NCI-H460 (cell line): ENCODE measurements at places on chromosomes 12 and 14. TPM values are rescaled to one million over a fixed set of nuclear protein-coding genes. Genes with fewer than 3 reads are reported as not detected.

DNA sequence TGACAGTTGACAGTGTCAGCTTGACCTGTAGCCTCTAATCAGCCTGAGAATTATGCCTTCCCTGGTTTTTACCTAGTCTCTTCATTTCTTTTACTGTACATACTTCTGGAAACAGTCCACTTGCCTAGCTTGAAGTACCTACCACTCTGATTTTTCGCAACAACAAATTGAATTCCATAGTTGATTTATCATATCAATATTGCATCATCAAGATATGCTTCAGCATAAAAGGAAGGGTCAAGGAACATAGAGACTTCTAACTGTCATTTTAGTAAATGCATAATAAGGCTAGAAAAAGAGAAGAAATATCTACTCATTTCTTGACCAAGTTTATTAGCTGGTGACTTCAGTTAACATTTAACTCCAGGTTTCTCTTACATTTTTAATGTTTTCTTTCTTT, 174.2 kb upstream of the FAR2 start:
- no peak for DNase-seq

GRCh38 chr12:57621497-57622292, 10.5 kb downstream of the ARHGEF25 start:
- peak; percentile 46 for DNase-seq

GRCh38 chr12:2613326-2614073, 181.3 kb upstream of the FKBP4 start:
- DNase-seq: peak; percentile 2

- DNase-seq: no peak
Measured at GRCh38 chr12:92551853-92552397, 150.9 kb upstream of the PLEKHG7 start.

DNA sequence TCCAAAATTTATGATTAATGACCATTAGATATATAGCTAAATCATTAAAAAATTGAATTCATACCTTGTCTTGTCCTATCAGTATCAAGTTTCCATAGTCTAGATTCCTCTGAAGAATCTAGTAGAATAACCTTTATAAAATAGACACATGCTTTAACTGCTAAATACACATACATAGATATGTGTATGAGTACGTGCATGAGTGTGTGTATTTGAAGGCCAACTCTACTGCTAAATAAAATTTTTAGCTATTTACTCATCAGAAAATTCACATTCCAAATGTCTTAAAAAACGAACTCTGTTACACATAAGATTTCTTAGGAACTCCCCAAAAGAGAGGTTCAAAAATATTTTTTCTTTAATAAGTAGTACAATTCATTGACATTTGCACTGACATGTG, 233.0 kb downstream of the SSPN start:
- DNase-seq: no peak

DNA sequence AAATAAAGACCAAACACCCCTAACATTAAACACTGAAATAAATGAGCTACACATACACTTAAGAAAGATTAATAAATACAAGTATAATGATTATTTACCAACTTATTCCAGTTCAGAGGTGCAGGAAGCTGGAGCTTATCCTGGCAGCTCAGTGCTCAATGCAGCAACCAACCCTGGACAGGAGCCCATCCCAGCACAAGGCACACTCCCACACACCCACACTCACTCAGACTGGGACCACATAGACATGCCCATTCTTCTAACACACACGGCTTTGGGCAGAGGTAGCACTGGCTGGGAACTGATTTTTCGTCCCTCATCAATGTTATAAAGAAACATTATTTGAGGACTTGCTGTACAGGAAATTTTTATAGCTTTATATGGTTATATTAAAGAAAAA, 797.4 kb downstream of the RPS29 start:
- DNase-seq: no peak

The GALNT8 gene
- total RNA-seq: not detected in 2 replicates

DNA sequence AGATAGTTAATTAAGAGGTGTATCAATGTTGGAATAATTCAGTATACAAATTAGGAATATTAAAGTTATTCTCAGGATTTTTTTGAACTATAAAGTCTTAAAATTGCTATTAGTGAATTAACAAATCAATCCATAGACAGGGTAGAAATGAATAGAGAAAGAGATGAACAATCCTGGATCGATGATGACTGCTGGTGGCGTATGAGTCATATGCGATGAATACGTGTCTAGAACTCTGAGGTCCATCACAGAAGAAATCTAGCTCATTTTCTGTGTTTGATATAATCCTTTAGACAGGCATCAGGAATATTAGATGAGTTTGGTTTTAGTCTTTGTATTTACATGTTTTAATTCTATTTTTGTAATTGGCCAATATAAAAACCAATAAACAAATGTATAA, 85.4 kb upstream of the RTL1 start:
- no peak for DNase-seq

GRCh38 chr14:22769369-22769768, 2.9 kb downstream of the OXA1L start:
- DNase-seq: no peak

The KTN1 gene
- 177 and 202 TPM in 2 replicates for total RNA-seq

- peak; percentile 88 for DNase-seq
Measured at GRCh38 chr14:23306412-23307145, at the start of gene BCL2L2. TSS of gene BCL2L2 (plus strand) at chr14:23306833. CDS start at chr14:23307768, 935 bp downstream.

The CLEC4D gene
- not detected in 2 replicates for total RNA-seq

The CSRP2 gene
- 3.8 and 4.0 TPM in 2 replicates for total RNA-seq

DNA sequence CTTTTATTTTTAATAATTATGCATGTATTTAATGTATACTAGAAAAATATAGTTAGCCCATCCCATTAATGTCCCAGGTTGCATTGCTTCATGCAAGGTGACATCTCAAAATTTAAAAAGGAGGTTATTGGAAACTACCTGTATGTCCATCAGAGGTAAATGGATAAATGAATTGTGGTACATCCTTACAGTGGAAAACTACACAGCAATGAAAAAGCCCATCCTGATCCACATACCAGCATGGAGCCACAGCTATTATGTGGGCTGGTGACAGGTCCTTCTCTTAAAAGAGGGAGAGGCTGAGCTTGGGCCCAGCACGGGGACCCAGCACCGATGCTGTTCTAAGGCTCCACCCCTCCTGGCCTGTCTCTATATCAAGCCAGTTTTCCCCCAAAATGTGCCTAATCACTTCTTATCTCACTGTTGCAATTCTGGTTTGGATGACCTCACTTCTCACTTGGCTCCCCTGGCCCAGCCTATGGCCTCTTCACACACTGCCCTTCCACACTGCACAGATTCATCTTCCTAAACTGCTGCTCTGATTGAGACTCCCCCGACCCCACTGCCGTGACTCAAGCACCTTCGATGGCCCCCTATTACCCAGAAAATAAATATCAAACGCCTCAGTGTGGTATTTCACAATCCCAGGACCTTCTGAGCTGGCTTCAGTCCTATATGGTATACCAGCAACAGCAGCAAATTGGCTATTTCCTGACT, 97.1 kb upstream of the NCOR2 start:
- DNase-seq: no peak

GRCh38 chr12:57243521-57244311, 7.3 kb downstream of the STAC3 start:
- peak; percentile 77 for DNase-seq

GRCh38 chr12:108930155-108930554, 50.3 kb downstream of the DAO start:
- DNase-seq: no peak

The KCNMB4 gene
- 2.0 TPM in 2 replicates for total RNA-seq

GRCh38 chr14:102046337-102047278, 40.2 kb downstream of the HSP90AA1 start:
- peak; percentile 70 for DNase-seq

- no peak for DNase-seq
Measured at GRCh38 chr12:4552191-4552590, 9.8 kb upstream of the DYRK4 start.

GRCh38 chr14:91207008-91207407, 37.5 kb downstream of the GPR68 start:
- no peak for DNase-seq

The PLEKHD1 gene
- not detected in 2 replicates for total RNA-seq

DNA sequence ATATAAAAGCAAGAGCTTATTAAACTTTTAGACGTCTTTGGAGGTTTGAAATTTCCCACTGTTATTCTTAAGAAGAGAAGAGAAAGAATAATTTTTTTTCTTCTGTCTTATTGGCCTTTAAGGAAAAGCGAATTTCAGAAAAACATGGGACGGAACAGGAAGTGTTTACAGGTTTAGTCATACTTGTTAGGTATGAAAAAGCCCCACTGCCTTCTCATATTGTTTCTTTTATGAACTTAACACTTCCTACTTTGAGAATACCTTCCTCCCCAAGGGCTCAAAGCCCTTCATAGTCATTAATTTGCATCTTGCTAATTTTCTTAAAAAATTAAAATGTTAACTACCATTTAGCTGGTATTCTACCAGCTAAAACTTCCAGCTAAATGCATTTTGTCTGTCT, 82.0 kb downstream of the ETV6 start:
- no peak for DNase-seq

DNA sequence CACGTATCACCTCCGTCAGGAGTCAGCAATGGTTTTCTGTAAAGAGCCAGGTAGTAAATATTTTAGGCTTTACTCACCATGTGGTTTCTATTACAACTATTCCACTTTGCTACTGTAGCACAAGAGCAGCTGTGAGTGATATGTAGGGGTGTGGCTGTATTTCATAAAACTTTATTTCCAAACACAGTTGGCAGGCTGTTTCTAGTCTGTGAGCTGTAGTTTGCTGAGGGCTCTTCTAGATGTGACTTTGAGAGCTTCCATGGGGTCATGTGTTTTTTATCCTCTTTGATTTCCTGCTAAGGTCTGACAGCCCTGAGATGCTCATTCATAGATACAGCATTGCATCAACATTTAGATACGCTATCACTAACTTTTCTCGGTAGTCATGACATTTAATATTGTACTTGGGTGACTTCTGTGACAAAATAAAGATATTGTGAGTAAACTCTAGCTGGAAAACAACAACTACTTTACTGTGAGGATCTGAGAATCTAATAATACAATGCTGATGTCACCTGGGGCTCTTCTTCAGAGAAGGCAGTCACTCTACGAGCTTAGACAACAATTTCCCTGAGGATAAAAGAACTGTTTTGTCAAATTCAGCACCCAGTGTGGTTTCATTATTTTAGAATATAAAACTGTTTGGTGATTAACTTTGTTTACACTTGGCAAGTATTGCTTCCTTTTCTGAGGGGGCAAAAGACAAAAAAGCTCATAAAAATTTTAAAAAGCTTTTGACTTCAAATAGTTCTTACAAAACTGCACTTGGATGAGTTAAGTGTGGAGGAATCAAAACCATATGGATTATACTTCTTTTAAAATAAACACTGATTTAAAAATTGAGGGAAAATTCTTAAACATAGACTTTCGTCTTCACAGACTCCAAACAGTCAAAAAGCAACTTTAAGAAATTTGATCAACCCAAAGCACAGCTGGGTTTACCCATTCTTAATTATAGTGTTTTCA, 231.2 kb upstream of the DCN start:
- no peak for DNase-seq

GRCh38 chr14:79543967-79544697, 667.2 kb downstream of the DIO2 start:
- DNase-seq: peak; percentile 20

- peak; percentile 63 for DNase-seq
Measured at GRCh38 chr12:46556105-46556559, 183.6 kb upstream of the SLC38A2 start.

The BCL11B gene
- 0.14 TPM in 1 of 2 replicates, not detected in the other for total RNA-seq

DNA sequence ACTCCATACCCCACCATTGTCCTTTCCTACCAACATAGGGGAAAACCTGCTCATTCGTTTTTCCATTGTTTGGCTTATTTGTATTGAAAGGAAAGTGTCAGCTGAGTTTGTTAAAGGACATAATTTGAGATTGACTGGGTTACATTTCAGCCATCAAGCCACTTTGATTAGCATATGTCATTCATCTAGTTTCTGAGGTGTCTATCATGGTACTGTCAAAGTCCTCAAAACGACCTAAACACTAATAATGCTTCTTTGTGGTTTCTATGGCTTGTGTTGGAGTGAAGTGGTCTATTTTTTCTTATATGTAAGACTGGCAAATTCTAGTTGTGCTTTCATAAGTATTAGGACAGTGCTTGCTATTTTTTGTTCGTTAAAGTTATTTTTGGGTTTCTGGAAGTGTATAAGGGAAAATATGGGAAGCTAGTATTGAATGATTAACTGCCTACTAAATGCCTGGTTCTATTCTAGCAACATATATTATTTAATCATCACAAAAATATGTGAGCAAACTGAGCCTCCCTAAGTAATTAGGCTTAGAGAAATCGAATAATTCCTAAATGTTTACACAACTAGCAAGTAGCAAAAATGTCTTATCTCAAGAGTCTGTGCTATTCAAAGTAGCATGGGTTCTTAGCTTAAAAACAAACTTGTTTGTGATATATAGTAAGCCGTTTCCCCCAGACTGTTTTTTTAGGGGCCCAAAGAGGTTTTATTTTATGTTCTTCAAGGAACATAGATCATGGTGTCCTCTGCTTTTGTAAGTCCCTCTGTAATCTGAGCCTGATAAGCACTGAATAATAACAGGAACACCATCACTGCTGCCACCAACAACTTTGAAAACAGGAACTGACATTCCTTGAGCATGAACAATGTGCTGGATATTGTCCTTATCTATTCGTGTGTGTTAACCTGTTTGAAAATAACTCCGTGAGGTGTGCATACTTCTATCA, 67.1 kb downstream of the DERA start:
- DNase-seq: no peak

The PHETA1 gene
- 4.8 and 4.9 TPM in 2 replicates for total RNA-seq
